Activated naive CD4-positive, alpha-beta T cell treated with Interleukin-2 at 50 U/mL for 16 hours (primary cell): ENCODE measurements at places on chromosomes 5 and 9.

DNA sequence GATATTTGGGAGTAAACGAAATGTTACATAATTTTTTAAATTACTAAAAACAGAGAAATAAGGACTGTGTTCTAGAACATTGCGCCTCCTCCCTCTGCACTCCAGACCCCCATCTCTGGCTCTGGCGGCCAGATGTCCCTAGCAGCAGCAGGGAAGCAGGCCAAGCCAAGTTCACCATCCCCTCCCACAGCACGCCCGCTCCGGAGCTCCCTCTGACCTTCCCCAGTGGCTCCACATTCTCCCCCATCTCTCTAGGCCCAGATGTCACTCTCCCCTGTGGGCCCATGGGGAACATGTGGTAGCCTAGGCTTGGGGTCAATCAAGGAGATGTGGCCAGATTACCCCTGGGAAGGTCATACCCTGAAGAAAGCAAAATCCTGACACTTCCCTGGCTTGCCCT is 6.3 kb upstream of the WNK2 start:
- DNase-seq = no peak

DNA sequence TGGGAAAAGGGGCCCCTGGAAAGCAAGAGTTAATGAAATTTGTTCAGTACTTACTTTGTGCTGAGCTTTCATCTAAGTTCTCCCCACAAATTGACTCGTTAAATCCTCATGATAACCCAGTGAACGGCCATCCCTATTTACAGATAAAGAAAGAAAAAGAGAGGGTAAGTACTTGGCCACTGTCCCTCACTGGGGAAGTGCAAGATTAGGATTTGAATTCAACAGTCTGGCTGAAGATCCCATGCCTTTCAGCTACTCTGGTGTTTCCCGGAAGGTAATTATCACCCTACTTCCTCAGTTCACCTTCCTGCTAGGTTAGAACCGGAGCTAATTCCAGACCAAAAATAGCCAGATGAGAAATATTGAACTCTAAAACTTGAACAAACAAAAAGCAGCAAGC is 269.2 kb upstream of the TLE4 start:
- DNase-seq = no peak

DNA sequence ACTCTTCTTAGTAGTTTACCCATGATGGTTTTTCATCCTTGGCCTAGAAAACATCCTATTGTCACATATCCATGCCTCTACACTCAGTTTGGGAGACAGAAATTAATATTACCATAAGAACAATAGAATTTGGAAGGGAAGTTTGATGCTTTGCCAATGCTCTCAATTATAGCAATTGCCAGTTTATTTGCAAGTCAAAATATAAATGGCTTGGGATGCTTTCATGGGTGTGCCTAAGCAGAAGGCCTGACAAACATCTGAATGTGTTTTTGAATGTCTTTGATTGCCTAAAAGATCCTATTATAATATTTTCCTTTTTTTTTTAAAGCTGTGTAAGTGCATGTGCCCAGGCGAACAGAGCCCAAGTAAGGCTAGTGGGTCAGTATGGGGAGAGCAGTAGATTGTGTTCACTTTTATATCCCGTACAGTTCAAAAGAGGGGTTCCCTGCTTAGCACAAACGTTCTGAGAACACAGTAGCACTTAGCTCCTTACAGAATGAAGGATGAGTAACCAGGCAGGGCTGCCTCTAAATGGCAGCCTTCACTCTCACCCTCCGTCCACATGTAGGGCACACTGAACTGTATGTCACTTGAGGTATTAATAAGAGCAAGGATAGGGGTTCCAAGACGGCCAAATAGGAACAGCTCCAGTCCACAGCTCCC is 56.0 kb upstream of the AGXT2 start:
- no peak for DNase-seq

- no peak for DNase-seq
These were observed 34.0 kb upstream of the NCS1 start for GRCh38 chr9:130138171-130138653.

DNA sequence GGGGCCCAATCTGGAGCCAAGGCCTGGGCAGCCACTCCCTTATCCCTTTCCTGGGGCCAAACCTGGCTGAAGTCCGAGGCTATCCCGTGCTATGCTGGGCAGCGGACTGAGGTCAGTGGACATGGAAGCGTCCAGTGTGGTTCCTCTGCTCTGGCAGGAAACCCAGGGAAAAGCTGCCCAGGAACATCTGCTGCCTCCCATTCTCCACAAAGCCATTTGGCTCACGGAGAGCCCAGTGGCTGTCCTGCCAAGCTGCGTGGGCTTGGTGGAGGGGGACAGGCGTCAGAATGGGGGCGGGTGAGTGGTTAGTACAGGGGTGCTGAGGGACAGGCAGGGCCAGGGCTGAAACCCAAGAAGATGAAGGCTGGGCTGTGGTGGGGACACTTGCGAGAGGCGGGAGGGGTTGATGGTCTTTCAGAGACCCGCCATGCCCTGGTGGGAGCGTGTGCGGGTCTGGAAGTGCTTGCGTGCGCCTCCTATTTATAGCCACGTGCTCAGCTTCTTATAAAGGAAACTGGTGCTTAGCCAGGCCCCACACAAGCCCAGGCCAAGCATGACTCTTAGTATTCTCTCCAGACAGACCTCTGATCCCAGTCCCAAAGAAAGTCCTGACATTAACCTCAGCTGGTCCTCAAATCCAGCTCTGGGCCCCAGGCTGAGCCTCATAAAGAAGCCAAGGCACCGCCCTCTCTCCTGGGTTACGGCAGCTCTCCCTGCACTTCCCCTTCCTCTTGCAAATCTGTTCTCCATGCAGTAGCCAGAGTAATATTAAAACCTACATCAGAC is 9.4 kb upstream of the SLC6A7 start:
- DNase-seq = no peak
